ENCODE measurements at places on chromosomes 13 and 19.

DNA sequence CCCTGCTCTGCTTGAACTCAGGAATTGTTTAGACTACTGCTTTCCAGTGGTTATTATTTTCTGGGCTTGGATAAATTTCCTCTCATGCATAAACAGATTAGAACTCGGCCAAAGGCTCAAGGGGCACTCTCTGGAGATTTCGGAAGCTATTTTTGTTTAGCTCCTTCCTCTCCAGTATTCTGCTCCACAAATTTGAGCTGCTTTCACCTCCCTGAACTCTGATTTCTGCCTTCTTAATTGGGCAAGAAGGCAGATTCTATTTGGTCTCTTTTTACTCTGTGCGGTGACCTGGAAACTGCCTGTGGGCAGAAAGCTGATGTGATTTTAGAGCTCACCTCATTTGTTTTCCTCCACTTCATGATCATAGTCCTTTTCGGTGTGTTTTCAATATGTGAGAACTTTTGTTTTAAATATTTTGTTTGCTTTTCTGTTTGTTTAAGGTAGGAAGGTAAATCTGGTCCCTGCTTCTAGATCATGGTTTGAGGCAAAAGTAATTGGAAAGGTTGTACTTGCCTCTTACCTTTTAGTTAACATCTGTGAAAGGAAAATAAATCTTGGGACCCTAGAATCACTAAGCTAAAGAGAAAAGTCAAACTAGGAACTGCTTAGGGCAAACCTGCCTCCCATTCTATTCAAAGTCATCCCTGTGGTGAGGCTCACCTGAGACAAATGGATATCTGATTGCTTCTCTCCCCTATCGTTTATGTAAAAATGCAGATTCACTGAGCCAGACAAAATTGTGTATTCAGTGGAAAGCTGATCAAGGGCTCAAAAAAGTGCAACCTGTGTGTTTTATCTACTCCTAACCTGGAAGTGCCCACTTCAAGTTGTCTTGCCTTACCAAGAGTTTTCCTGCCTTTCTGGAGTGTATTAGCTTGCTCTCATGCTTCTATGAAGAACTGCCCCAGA, 714.7 kb upstream of the PCDH20 start:
- no peak for DNase-seq

GRCh38 chr13:68998056-68998455, 1109.6 kb upstream of the ATXN8OS start:
- no peak for DNase-seq

- no peak for DNase-seq
Measured at GRCh38 chr13:75660694-75661093, 24.6 kb downstream of the LMO7 start.

DNA sequence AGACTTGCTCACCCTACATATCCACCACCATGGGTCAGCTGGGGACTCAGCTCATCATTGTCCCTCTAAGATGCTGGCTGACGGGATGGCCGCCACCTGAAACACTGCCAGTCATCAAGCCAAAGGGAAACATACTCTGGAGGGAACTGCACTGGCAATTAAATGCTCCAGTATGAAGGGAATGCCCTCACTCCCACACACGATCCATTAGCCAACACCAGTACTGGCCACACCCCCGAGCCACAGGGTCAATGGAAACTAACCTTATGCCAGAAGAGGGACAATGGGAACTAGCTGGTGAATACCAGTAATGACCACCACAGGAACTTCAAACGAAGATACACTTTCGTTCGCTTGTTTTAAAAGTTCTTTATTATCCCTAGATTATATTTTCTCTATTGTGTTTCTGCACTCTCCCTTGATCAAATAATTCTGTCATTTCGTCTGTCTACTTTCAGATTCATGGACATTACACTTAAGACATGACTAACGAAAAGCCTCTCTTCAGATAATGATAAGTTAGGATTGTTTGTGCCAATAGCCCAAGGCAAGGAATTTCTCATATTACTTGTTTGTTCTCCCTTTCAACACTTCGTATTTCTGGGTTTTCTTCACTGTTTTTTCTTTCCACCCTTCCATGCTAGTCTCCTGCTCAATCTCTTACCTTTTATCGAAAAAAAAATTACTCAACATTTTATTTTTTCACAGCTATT, 1.7 kb upstream of the ZNF507 start:
- DNase-seq: no peak

DNA sequence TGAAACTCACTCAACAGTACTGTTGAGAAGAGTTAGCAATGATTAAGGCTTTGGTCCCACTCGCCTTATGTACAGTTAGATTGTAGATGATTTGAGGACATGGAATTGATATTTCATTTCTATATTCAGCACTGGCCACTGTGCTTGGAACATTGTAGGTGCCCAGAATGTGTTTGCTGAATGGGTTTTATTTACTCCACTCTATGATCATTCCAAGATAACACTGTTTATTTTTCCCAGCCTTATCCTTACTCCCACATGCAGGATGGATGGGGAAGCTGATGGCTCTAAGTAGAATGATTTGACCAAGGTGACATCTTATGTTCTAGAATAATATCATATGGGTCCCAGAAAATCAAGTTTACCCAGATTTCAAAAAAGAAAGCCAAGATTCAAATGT, 124.6 kb upstream of the RXFP2 start:
- DNase-seq: no peak

DNA sequence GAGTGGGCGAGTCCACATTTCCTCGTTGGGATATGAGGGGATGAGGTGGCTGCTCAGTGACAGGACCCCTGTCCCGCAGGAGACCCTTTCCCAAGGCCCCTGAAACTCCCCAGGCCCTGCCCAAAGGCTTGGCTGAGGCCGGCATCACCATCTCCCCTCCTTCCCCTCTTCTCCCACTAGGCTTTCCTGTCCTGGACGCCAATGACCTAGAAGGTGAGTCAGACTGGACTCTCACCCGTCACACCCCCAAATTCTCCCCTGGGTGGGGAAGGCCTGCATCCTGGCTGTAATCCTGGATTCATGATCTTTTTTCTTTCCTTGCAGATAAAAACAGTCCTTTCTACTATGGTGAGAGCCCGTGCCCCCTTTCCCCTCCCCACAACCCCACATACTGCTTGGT, 5.3 kb downstream of the FXYD3 start:
- DNase-seq: no peak

DNA sequence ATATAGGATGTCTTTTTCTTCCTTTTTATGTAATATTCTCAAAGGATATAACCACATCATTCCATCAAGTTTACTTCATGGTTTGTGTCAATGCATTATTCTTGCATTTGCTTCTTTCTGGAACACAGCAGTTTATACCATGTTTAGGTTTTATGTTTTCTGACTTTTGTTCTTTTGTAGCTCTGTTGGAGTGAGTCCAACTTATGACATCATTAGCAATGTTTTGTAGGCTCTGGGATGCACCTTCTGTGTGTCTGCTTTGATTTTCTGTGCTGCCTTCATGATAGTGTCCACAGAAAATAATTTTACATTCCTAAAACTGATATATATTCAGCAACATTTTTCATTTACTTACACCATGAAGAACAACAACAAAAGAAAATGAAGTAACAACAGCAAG, 68.9 kb downstream of the SHISA2 start:
- no peak for DNase-seq

- DNase-seq: no peak
Measured at GRCh38 chr19:56866538-56866937, 26.0 kb upstream of the PEG3 start.

DNA sequence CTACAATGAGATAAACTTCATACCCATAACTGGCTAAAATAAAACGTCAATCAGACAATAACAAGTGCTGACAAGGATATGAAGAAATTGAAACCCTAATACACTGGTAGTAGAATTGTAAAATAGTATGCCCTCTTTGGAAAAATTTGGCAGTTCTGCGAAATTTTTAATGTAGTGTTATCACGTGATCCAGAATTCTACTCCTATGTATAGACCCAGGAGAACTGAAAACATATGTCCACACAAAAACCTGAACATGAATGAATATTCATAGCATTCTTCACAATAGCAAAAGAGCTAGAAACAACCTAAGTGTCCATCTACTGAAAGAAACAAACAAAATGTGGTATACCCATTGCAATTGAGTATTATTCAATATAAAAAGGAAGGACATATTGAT, 14.2 kb upstream of the MYO16 start:
- no peak for DNase-seq

- DNase-seq: no peak
Measured at GRCh38 chr13:41465241-41465847, 8.0 kb downstream of the RGCC start.

GRCh38 chr19:48480183-48480557, 11.0 kb downstream of the CYTH2 start:
- no peak for DNase-seq

DNA sequence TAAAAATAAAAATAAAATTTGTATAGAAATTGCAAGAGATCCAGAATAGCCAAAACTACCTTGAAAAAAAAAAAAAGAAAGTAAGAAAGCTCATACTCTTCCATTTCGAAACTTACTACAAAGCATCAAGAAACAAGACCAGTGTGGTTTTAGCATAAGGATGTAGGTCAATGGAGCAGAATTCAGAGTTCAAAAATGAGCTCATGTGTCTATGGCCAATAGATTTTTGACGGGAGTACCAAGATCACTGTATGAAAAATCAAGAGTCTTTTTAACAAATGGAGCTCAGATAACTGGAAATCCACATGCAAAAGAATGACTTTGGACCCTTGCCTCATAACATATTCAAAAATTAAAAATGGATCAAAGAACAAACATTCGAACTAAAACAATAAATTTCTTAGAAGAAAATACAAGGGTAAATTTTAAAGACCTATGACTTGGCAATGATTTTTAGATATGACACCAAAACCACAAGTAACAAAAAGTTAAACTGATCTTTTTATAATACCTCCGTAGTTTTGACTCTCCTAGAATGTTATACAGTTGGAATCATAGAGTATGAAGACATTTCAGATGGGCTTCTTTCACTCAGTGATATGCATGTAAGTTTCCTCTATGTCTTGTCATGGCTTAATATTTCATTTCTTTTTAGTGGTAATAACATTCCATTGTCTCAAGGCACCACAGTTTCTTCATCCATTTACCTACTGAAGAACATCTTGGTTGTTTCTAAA, 43.2 kb downstream of the KLF12 start:
- DNase-seq: no peak

GRCh38 chr13:101757446-101758039, 305.1 kb downstream of the ITGBL1 start:
- no peak for DNase-seq

- no peak for DNase-seq
Measured at GRCh38 chr13:28355822-28356371, 139.0 kb downstream of the FLT1 start.

- no peak for DNase-seq
Measured at GRCh38 chr19:49605605-49606004, 14.6 kb downstream of the PRR12 start.

DNA sequence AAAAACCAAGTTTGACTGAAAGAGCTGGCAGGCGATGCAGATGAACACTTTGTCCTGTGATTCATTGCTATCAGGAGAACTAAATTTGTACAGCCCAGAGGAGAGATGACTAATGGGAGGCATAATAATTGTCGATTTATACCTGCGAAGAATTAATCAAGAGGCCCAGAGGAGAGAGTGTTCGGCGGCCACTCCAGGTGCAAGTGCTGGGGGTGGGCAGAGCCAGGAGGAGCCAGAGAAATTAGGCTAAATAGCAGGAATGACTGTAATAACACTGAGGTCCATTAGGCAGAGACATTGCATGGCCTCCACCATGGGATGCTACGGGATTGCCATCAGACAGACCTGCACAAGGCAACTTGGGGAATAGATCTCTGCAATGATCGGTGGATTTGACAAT, 107.7 kb upstream of the UQCRFS1 start:
- DNase-seq: no peak

- DNase-seq: no peak
Measured at GRCh38 chr13:40026741-40027140, 371.3 kb downstream of the COG6 start.

GRCh38 chr13:39835253-39835652, 179.8 kb downstream of the COG6 start:
- no peak for DNase-seq

DNA sequence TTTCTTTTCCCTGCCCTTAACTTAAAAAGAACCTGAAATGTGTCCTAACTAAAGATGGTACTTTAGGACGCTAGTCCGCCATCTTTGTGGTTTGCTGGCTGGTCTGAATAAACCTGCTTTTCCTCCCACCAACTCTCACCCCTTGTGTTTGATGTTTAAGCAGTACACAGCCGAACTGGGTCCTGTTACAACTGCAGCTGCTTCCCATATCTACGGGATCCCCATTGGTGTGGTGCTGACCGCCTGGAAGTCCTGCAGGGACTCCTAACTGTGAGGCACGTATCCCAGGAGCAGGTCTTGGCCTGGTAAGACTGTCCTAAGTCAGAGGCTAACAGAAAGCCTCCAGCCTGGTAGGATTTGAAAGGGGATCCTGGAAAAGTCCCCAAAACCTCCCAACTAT, 40.9 kb upstream of the VSTM2B start:
- no peak for DNase-seq

GRCh38 chr19:4738734-4739133, 15.1 kb upstream of the DPP9 start:
- DNase-seq: no peak

- no peak for DNase-seq
Measured at GRCh38 chr19:6060600-6061375, 49.5 kb downstream of the RFX2 start.

- DNase-seq: peak; percentile 63
Measured at GRCh38 chr19:9914315-9915207, 21.8 kb downstream of the OLFM2 start.

GRCh38 chr13:100515410-100515800, 73.2 kb downstream of the GGACT start:
- DNase-seq: no peak

GRCh38 chr19:6608940-6609339, 18.0 kb upstream of the CD70 start:
- no peak for DNase-seq

DNA sequence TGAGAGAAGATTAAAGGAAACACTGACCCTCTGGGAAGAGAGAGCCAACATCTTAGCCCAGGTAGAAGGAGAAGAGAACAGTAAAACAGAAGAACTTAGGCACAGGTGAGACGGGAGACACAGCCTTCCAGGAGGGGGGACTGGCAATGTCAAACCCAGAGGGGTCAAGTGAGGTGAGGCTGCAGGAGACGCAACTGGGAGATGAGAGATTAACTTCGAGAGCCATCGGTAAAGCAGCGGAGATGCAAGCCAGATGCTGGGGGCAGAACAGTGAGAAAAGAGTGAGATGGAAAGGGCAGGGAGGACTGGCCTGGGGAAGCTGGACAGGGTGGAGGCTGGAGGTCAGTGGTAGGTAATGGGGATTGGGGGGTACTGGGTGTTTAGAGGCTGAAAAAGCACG, 5.2 kb downstream of the INSR start:
- no peak for DNase-seq

GRCh38 chr13:31605076-31605860, 134.1 kb upstream of the RXFP2 start:
- no peak for DNase-seq

DNA sequence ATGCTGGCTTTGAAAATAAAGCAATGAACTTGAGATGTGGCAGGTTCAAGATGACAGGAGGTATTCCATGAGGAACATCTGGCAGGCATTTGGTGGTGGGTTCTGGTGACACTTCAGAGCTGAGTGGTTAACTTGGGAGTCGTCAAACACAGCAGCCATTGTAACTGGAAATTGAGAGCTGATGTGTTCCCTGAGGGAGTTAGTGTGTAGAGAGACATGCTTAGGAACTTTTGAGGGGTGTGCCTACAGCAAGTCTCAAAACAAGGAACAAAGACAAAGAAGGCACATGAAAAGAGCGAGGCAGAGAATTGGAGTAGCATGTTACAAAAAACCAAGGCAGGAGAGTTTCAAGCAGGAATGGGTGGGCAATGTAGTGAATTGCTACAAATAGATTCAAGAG, 53.9 kb upstream of the KL start:
- no peak for DNase-seq

- DNase-seq: no peak
Measured at GRCh38 chr19:33661336-33661735, 39.6 kb downstream of the CHST8 start.
